ENCODE measurements at places on chromosomes 12 and 14.
A peak's percentile ranks its signal among the peaks of the same experiment; 100 is the strongest.

GRCh38 chr12:83172441-83172840, 485.7 kb downstream of the TMTC2 start:
- peak; percentile 37 for DNase-seq
- H3K4me3 ChIP-seq, result no peak overlapping the region
- H3K36me3 ChIP-seq, result no peaks in the 10 kb centered on the region
- H3K4me1 ChIP-seq, result no peaks in the 10 kb centered on the region
- H3K27ac ChIP-seq, result no peak overlapping the region

DNA sequence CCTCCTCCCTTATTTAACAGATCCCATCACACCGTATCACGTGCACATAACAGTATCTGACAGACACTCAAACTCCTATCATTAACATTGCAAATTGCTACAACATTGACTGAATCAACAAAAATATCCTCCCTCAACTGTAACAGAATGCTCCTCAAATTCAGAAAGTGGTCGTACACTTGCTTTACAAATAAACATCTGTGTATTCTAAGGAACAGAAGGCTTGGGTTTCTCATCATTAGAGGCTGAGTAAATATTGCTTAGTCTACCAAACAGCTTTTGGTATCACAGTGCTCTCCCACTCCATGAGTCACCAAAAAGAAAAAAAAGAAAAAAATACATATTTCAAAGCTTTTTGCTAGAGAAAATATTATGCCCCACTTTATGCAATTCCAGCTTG, 23.9 kb downstream of the FERMT2 start:
- no peak overlapping the region for H3K27ac ChIP-seq
- H3K36me3 ChIP-seq, result no peaks in the 10 kb centered on the region
- H3K4me3 ChIP-seq, result no peak overlapping the region
- no peaks in the 10 kb centered on the region for H3K27me3 ChIP-seq
- peaks cover 38% of the 10 kb centered on the region for H3K4me1 ChIP-seq
- no peak for DNase-seq

- H3K4me3 ChIP-seq, result no peak overlapping the region
- H3K4me1 ChIP-seq, result no peaks in the 10 kb centered on the region
- H3K36me3 ChIP-seq, result no peaks in the 10 kb centered on the region
- H3K27me3 ChIP-seq, result no peaks in the 10 kb centered on the region
Measured at GRCh38 chr14:39446131-39446744, 14.0 kb upstream of the FBXO33 start.

GRCh38 chr14:34170882-34171281, 220.0 kb upstream of the EGLN3 start:
- no peaks in the 10 kb centered on the region for H3K36me3 ChIP-seq
- H3K27ac ChIP-seq, result no peak overlapping the region
- no peak overlapping the region for H3K4me3 ChIP-seq
- H3K27me3 ChIP-seq, result no peaks in the 10 kb centered on the region
- no peak for DNase-seq

GRCh38 chr12:28645436-28645835, 455.2 kb downstream of the CCDC91 start:
- DNase-seq, result no peak
- H3K27ac ChIP-seq, result no peak overlapping the region
- no peaks in the 10 kb centered on the region for H3K27me3 ChIP-seq
- H3K4me3 ChIP-seq, result no peak overlapping the region
- no peaks in the 10 kb centered on the region for H3K36me3 ChIP-seq

DNA sequence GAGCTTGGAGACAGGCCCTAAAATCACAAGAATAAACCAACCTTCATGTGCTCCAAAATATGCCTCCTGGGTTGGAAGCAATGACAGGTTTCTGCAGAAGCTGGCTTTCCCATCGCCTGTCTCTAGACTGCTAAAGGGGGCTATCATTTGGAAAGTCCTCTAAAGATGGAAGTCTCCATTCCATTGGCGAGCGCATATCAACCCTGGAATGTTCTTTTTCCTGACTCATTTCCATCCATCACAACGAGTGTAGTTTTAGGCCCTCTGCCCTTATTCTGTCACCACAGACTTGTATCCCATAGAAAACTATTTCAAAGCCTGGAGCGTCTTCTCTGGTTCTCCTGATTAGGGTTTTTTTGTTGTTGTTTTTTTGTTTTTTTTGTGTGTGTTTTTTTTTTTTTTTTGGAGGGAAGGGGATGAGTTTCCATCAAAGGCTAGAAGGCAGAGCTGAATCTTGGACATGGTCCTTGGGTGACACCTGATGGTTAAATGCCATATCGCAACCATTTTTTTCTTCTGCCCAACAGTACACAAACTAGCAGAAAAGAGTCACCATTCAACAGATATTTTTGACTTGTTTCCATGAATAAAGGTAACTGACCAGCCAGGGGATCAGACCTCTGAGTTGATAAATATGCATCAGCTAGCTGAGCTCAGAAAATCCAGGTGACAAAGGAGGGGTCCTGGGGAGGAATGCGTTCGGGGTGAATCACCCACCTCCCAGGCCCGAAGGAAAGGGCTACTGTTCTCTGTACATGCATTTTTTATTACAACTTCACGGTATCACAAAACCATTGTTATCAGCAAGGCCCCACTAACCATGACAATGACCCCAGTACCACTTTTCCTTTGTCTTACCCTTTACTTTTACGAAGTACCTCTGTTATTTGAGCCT, 40.5 kb downstream of the KCNA5 start:
- H3K36me3 ChIP-seq, result no peaks in the 10 kb centered on the region
- no peak overlapping the region for H3K4me3 ChIP-seq
- H3K27me3 ChIP-seq, result no peaks in the 10 kb centered on the region
- DNase-seq, result peak; percentile 72
- no peaks in the 10 kb centered on the region for H3K4me1 ChIP-seq
- H3K27ac ChIP-seq, result no peak overlapping the region

- no peaks in the 10 kb centered on the region for H3K4me1 ChIP-seq
- H3K27ac ChIP-seq, result no peak overlapping the region
- no peak for DNase-seq
- H3K27me3 ChIP-seq, result no peaks in the 10 kb centered on the region
- H3K36me3 ChIP-seq, result no peaks in the 10 kb centered on the region
- no peak overlapping the region for H3K4me3 ChIP-seq
Measured at GRCh38 chr14:104635717-104636116, 31.1 kb upstream of the TMEM179 start.

DNA sequence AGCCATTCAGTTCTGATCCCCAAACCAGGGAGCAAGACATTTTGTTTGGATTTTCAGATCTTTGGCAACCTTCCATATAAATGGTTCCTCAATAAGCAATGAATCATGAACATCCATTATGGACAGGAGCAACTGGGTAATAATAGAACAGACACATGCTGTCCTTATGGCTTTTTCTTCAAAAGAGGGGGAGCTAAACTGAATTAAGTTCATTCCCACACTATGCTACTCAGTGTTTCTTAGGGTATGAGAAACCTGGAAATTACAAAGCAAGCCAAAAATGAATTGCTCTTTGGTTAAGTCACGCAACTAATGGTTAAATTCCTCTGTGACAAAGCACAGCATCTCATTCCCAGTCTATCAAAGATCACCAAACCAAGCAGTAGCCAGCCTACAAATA, 51.0 kb downstream of the PTGER2 start:
- no peaks in the 10 kb centered on the region for H3K36me3 ChIP-seq
- H3K27me3 ChIP-seq, result no peaks in the 10 kb centered on the region
- H3K4me1 ChIP-seq, result no peaks in the 10 kb centered on the region
- no peak overlapping the region for H3K27ac ChIP-seq

GRCh38 chr14:88835661-88836060, 11.2 kb downstream of the TTC8 start:
- no peak for DNase-seq
- H3K36me3 ChIP-seq, result peaks cover 2% of the 10 kb centered on the region
- no peaks in the 10 kb centered on the region for H3K27me3 ChIP-seq
- H3K27ac ChIP-seq, result no peak overlapping the region
- H3K4me1 ChIP-seq, result no peaks in the 10 kb centered on the region

DNA sequence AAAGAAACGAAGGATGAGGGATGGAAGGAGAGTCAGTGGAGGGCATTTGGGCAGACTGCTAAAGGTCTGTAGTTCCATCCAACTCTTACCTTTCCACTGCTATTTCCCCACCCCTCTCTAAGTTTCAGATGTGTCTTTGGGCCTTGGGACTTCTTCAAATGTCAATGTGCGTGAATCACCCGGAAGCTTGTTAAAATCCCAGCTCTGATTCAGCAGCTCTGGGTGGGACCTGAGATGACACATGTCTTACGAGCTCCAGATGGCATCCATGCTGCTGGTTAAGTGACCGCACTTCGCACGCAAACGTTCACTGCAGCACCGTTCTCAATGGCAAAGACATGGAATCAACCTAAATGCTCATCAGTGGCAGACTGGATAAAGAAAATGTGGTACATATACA, 309.9 kb downstream of the VRK1 start:
- H3K4me3 ChIP-seq, result no peak overlapping the region
- no peaks in the 10 kb centered on the region for H3K27me3 ChIP-seq
- H3K4me1 ChIP-seq, result no peaks in the 10 kb centered on the region
- no peak for DNase-seq
- H3K27ac ChIP-seq, result no peak overlapping the region
- no peaks in the 10 kb centered on the region for H3K36me3 ChIP-seq

- peaks cover 14% of the 10 kb centered on the region for H3K4me1 ChIP-seq
- H3K27ac ChIP-seq, result no peak overlapping the region
- no peak for DNase-seq
Measured at GRCh38 chr12:11673666-11674461, 24.4 kb downstream of the ETV6 start.

GRCh38 chr14:71996610-71997009, 64.4 kb downstream of the RGS6 start:
- H3K4me3 ChIP-seq, result no peak overlapping the region
- H3K27ac ChIP-seq, result no peak overlapping the region
- no peaks in the 10 kb centered on the region for H3K36me3 ChIP-seq
- H3K27me3 ChIP-seq, result no peaks in the 10 kb centered on the region
- no peak for DNase-seq

GRCh38 chr12:106138357-106138632, 459 bp downstream of the NUAK1 start:
- no peaks in the 10 kb centered on the region for H3K36me3 ChIP-seq
- peak overlapping the region; percentile 87 for H3K4me3 ChIP-seq
- peak overlapping the region; percentile 99 for H3K27ac ChIP-seq
- no peaks in the 10 kb centered on the region for H3K27me3 ChIP-seq

- H3K4me3 ChIP-seq, result no peak overlapping the region
- no peaks in the 10 kb centered on the region for H3K4me1 ChIP-seq
- no peak for DNase-seq
- no peak overlapping the region for H3K27ac ChIP-seq
- no peaks in the 10 kb centered on the region for H3K27me3 ChIP-seq
- no peaks in the 10 kb centered on the region for H3K36me3 ChIP-seq
Measured at GRCh38 chr14:98877065-98877464, 394.9 kb downstream of the BCL11B start.

DNA sequence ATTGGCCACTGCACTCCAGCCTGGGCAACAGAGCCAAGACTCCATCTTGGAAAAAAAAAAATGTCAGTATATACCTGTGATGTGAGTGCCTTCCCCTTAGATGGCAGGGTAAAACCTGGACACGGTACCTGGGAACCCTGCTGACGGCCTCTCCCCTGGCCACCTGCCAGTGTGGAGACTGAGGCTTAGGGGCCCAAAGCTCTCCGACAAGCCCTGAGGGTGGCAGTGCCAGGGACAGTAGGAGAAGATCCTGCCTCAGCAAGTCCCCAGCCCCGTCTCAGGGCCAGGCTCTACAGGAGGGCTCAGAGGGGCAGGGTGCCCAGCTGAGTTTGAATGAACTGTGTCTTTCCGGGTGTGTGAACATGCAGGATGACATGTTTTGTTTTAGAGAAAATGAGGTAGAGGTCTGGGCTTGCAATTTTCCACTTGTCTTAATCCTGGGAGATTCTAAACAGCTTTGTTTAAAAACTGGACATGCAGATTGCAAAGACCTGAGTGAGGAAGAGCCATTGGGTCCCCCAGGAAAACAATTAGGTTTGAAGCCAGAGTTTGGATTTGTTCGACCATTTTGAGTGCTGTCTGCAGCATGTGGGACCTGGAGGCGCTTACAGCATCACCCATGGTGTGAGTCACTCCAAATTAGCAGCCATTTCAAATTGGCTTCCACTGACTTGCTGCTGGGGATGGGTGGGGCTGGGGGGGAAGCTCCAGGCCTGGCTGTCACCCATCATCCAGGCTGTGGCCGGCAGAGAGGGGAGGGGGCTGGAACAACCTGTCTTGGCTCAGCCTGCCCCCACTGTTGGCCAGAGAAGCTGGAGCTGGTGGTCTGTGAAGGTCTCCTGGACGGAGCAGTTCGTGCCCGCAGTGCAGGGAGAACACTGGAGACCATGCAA, 10.8 kb downstream of the TSPAN9 start:
- H3K36me3 ChIP-seq, result no peaks in the 10 kb centered on the region
- DNase-seq, result no peak
- no peak overlapping the region for H3K4me3 ChIP-seq

GRCh38 chr14:103854822-103855733, 7.7 kb upstream of the PPP1R13B start:
- DNase-seq, result peak; percentile 81
- H3K27ac ChIP-seq, result peak overlapping the region; percentile 2
- H3K4me3 ChIP-seq, result no peak overlapping the region
- peaks cover 8% of the 10 kb centered on the region for H3K4me1 ChIP-seq
- H3K36me3 ChIP-seq, result no peaks in the 10 kb centered on the region

GRCh38 chr12:89597210-89597609, 71.4 kb upstream of the POC1B start:
- no peak overlapping the region for H3K27ac ChIP-seq
- no peak for DNase-seq
- no peaks in the 10 kb centered on the region for H3K4me1 ChIP-seq
- no peaks in the 10 kb centered on the region for H3K27me3 ChIP-seq
- H3K36me3 ChIP-seq, result no peaks in the 10 kb centered on the region

GRCh38 chr14:84767434-84767833, 762.5 kb upstream of the FLRT2 start:
- H3K27ac ChIP-seq, result no peak overlapping the region
- H3K36me3 ChIP-seq, result no peaks in the 10 kb centered on the region
- no peak overlapping the region for H3K4me3 ChIP-seq
- no peak for DNase-seq
- H3K4me1 ChIP-seq, result no peaks in the 10 kb centered on the region

- peaks cover 5% of the 10 kb centered on the region for H3K4me1 ChIP-seq
- H3K27ac ChIP-seq, result no peak overlapping the region
- DNase-seq, result peak; percentile 73
- no peaks in the 10 kb centered on the region for H3K27me3 ChIP-seq
- H3K36me3 ChIP-seq, result no peaks in the 10 kb centered on the region
- H3K4me3 ChIP-seq, result no peak overlapping the region
Measured at GRCh38 chr14:101235335-101236103, 325.8 kb upstream of the DIO3 start.

DNA sequence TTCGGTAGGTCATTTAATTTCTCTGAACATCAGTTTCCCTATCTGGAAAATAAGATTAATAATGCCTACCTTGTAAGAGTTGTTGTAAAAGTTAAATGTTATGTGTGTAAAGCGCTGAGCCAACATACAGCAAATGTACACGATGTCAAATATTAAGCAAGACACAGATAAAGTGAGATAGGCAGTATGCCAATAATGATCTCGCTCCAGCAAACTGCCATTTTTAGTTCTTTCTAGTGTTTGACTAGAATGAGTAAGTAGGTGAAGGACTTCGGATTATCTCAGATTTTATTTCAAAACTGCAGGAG, 840 bp downstream of the DHRS7 start:
- no peaks in the 10 kb centered on the region for H3K36me3 ChIP-seq
- no peaks in the 10 kb centered on the region for H3K4me1 ChIP-seq
- H3K4me3 ChIP-seq, result peak overlapping the region; percentile 79
- no peaks in the 10 kb centered on the region for H3K27me3 ChIP-seq
- no peak for DNase-seq

GRCh38 chr12:100959481-100959880, 164.9 kb downstream of the ANO4 start:
- DNase-seq, result peak; percentile 58
- no peaks in the 10 kb centered on the region for H3K36me3 ChIP-seq
- H3K27ac ChIP-seq, result no peak overlapping the region
- no peaks in the 10 kb centered on the region for H3K27me3 ChIP-seq
- H3K4me1 ChIP-seq, result peaks cover 5% of the 10 kb centered on the region
- no peak overlapping the region for H3K4me3 ChIP-seq

- no peaks in the 10 kb centered on the region for H3K36me3 ChIP-seq
- no peak overlapping the region for H3K4me3 ChIP-seq
- H3K27ac ChIP-seq, result no peak overlapping the region
Measured at GRCh38 chr12:3241621-3242020, 164.4 kb downstream of the TSPAN9 start.
